Calu3 (cell line): ENCODE measurements at places on chromosomes 13 and 19.

DNA sequence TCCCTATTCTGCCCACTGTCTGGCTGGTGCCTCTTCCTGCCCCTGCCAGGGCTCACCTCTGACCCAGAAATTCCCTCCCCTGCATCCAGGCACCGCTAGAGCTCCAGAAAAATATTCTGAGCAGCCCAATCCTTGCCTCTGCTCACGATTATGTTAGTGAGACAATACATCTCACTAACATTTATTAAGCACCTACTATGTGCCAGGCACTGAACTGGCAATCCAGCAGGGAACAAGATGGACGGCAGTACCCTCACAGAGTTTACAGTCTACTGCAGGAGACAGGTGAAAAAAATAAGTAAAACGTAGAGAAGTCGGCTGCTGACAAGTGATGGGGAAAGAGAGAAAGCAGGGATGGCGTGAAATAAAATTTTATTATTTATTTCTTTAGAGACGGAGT, 5.5 kb downstream of the TINCR start:
- no peak for DNase-seq

- no peak for DNase-seq
Measured at GRCh38 chr13:87884884-87885283, 213.7 kb downstream of the SLITRK5 start.

GRCh38 chr19:13033819-13034611, 38.7 kb downstream of the NFIX start:
- peak; percentile 75 for DNase-seq

DNA sequence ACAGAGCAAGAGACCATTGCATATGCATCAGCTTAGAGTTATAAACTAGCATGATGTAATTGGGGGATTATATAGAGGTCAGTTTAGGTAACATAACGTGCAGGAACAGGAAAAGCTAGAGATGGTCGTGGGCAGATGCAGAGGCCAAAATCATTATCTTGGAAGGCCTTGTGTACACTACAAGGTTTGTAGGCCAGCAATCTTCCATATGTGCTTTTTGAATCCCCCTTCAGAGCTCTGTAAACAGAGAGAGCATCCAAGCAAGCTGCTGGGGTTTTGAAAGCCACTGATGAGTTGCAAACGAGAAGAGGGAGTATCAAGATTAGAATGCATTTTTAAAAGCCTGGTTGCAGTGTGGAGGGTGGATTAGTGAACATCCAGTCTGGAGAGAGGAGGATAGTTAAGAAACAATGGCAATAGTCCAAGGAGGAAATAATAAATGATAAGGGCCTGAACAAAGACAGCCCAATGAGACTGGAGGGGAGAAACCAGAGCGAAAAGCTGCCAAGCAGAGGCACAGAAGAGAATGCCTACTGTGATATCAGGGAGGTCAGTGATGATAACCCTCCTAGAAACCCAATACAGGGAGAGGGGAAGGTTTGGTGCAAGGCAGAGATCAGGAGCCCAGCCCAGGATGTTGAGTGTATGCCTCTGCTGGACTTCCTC, 109.6 kb downstream of the ZAR1L start:
- DNase-seq = no peak

DNA sequence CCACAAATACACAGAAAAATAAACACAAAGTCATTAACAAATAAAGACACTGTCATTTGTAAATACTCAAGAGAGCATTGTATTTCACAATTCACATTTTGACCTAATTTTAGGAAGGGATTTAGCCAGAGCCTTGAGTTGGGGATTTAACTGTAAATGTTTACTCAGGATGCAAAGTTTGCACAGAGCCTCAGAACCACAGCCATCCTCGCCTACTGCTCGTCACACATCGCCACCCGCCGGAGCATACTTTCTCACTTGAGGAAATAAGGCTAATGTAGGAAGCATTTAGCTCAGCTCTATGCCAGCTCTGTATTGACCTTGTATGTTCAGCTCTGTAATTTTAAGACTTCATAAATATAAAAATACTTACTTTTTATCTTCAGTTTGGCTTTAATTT, 442.7 kb downstream of the OXGR1 start:
- DNase-seq = no peak

- DNase-seq = no peak
Measured at GRCh38 chr19:2423071-2423914, 4.1 kb downstream of the TIMM13 start.

DNA sequence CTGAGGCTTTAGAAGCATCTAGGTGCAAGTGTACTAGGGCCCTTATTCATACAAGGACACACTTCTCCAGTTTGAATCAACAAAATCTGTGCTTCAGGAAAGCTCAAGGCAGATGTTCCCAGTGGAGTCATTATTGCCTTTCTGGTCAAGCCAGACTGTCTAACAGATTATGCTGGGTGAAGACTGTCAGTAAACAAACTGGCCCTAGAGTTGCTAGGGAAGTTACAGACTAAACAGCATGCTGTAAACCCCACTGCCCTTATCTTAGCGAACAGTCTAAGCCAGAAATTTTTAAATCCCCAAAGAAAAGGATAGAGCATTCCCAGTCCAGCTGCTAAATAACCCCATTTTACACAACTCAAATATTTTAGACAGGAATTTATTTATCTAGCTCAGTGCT, 1701.3 kb upstream of the PRR20A start:
- DNase-seq = no peak

DNA sequence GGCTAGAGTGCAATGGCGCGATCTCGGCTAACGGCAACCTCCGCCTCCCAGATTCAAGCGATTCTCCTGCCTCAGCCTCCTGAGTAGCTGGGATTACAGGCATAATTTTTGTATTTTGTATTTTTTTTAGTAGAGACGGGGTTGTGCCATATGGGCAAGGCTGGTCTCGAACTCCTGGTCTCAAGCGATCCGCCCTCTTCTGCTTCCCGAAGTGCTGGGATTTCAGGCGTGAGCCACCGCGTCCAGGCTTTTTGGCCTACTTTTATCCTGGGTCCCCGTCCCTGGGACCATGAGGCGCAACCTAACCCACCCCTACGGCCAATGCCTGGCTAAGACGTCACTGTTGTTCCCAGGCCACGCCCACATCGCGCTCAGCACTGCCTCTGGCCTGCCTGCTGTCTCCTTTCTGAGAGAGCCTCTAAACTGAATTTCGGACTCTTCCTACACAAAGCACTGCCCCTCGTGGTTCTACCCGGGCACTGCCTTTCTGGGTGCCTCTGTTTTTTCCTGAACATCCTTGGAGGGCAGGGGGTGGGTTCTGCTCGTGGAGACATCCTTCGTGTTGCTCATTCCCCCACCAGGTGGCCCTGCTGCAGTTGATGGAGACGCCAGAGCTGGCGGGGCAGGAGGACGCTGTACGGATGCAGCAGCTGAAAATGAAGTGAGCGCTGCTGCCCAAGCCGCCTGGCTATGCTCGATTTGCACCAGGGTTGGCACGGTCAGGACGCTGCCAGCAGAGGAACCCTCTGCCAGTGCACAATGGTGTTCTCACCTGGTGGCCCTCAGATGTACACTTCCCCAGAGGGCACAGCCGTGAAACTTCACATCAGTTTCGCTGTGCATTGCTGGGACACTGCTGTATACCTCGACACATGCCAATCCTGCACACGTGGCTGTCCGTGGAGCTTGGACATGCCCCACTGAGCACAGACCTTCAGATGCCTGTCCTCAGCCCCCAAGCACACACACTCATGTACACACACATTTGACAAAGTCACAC, 2.0 kb downstream of the REX1BD start:
- DNase-seq = no peak

DNA sequence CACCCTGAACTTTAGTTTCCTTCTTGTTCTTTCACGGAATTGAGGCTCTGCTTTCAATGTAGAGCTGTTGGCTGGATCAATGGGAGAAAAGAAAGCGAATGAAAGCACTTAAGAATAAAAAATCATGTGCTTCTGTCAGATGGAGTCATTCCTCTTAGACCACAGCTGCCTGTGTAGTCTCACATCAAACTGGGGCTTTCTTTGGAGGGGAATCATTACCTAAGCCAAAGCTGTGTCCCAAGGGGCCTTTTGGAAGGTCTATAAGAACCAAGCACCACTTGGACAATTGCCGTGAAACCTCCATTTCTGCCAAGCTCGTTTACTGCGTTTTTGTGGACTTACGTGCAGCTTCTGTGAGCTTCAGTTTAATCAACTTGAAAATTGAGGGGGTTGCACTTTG, 44.2 kb upstream of the RNF113B start:
- no peak for DNase-seq

- no peak for DNase-seq
Measured at GRCh38 chr19:49255674-49256073, 69.3 kb downstream of the SLC6A16 start.

DNA sequence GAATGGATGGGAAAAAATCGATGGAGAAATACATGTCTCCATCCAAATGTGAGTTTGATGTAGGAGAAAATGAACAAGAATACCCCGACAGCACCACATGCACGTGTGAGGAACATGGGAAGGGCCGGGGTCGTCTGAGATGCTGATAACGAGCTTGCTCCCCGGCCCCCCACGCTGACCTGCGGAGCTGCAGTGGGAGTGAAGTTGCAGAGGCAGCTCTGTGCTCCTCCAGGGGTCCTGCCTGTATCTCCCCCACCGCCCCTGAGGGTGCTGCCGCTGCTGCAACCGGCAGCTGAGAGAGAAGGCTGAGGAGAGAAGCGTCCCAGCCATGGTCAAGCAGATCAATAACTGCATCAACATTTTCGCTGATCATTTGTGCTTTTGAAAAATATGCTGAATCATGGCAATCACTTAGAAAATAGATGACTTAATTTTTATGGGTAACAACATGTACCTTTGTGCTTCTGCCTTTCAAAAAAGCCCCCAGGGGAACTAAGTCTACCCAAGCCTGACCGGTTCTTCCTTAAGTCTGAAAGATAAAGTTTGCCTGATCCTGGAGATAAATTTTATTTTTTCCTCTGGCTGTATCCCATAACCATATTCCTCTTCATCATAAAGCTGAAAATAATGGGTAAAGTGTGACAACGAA, 18.2 kb upstream of the NAXD start:
- DNase-seq = no peak

GRCh38 chr13:51997641-51998330, 13.5 kb downstream of the ATP7B start:
- peak; percentile 6 for DNase-seq

DNA sequence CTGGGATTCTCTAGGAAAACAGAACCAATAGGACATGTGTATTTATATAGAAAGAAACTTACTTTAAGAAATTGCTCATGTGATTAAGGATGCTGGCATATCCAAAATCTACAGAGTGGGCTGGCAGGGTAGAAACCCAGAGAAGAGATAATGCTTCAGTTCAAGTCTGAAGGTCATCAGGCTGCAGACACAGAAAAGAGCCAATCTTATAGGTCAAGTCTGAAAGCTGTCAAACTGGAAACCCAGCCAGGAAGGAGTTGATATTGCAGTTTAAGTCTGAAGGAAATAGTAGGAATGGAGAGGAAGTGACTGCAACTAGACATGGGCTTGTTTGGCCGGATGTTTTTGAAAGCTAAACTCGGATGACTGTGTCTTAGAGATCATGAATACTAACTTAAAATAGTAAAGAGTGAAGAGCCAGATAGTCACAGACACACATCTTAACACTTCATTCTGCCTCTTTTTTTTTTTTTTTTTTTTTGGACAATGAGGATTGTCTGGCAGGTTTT, 125.3 kb upstream of the GPC6 start:
- no peak for DNase-seq
